ENCODE measurements at places on chromosomes 12 and 14.

DNA sequence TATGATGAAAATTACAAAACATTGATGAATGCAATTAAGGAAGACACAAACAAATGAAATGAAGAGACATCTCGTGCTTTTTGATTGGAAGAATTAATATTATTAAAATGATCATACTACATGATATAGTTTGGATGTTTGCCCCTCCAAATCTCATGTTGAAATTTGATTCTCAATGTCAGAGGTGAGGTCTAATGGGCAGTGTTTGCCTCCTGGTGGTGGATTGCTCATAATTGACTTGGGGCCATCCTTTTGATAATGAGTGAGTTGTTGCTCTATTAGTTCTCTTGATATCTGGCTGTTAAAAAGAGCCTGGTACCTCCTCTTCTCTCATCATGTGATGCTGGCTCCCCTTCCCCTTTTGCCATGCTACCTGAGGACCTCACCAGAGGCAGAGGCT lies 56.7 kb downstream of the CD163L1 start:
- DNase-seq, result no peak

DNA sequence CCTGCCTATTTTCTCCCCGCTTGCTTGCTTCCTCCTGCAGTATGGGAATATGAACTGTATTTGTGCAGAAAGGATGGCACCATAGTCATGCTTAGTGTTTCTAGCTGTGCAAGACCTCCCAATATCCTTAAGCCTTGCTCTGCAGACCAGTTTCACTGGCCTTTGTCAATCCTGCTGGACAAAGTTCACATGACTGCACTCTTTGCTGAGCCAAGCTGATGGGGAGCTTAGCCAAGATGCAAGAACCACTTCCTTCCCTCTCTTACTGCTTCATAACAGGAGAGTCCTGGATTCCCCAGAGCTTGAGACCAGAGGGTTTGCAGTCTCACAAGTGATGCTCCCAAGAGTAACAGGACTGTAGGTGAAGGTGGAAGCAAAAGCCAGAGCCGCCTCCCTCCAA lies 3.8 kb downstream of the ASIC1 start:
- DNase-seq, result no peak

GRCh38 chr12:27491226-27491625 lies 32.8 kb upstream of the PPFIBP1 start:
- DNase-seq, result no peak

- no peak for DNase-seq
These were observed 40.9 kb downstream of the PELI2 start for GRCh38 chr14:56159066-56159465.

- no peak for DNase-seq
These were observed 323.6 kb downstream of the ZFP36L1 start for GRCh38 chr14:68469208-68469713.

- DNase-seq, result no peak
These were observed 11.8 kb downstream of the CD163L1 start for GRCh38 chr12:7431993-7432685.

DNA sequence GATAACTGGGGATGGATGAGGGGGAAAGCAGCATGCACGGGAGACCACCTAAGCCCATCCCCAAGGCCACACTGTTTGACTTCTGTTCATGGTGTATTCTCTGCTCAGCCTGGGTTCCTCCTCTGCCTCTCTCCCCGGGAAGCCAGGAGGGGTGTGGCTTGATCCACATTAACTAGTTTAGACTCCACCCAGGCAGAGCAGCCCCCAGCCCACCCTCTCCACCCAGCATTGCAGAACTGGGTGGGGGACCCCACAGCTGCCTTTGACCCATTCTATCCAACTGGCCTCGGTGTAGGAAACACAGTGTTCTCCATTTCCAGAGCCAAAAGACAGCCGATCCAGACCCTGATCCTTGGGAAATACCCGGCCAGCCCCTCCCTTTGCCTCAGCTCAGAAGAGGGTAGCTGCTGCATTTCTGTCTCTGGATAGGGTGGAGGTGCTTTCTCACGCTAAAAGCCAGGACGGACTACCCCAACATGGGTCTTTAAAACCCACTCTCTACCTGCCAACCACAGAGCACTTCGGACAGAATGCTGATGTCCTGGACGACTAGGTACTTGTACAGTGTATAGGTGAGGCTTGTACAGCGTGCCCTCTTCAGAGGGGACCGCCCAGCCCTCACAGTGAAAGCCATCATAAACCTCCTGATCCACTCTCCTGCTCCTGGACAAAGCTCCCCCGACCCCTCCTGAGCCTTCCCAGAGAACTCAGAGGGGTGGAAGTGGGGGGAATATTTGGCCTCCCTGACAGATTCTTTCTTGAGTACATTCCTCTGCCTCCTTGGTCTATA lies 9.4 kb downstream of the SPRYD3 start:
- no peak for DNase-seq
